ENCODE measurements at places on chromosomes 3 and 15.
A peak's percentile ranks its signal among the peaks of the same experiment; 100 is the strongest.

GRCh38 chr3:109643590-109643989 is 306.2 kb upstream of the DPPA4 start:
- DNase-seq: no peak

DNA sequence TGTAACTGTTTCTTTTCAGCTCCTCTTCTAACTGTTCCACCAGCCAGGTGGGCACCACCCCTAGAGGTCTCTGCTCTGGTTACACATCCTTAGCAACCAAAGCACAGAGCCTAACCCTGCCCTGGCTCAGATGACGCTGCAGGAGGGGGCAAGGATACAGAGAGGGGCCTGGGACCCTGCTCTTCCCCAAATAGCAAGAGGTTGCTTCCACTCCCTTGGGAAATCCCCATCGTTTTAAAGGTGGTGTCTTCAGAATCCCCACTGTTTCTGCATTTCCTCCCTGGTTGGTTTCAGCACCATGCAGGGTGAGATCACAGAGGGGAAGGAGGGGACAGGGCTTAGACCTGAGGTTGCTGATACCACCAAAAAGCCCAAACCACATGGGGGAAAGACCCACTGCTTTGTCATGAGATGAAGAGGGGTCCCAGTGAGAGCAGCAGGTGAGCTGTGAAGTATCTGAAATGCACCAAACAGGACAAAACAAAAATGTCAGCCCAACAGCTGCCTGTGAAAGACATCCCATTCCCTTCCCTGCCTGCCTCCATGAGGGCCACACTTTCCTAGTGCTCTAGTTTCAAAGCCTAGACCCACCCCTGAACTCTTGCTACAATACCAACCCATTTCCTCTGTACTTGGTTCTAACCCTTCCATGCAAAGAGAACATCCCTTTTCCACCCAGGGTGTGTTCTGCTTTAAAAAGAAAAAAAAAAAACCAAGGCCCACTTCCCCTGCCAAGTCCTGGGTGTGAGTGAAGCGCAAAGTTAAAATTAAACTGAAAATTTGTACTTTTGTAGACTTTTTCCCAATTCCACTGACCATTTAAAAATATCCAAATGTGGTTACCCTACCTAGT is 29.0 kb downstream of the ANP32A start:
- DNase-seq: peak; percentile 45

DNA sequence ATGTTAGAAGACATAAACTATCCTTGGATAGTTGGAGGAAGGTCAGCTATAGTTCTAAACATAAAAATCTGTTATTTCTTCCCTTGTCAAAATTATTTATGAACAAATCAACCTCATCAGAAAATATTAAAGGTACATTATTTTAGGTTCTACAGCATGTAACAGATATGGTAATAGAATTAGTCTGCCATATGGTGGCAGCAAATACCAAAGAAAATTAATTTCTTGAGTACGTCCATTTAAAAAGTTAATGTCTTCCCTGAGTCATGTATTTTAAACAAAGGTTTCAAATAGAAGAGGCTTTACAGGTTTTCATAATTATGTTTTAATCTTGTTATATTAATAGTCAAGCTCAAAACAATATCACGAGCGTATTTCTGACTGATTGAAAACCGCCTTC is 17.9 kb upstream of the ANKRD28 start:
- no peak for DNase-seq

GRCh38 chr15:74977599-74977998 is 17.8 kb upstream of the SCAMP5 start:
- no peak for DNase-seq

- DNase-seq: no peak
Measured at GRCh38 chr3:190076136-190076535, 44.6 kb downstream of the P3H2 start.

DNA sequence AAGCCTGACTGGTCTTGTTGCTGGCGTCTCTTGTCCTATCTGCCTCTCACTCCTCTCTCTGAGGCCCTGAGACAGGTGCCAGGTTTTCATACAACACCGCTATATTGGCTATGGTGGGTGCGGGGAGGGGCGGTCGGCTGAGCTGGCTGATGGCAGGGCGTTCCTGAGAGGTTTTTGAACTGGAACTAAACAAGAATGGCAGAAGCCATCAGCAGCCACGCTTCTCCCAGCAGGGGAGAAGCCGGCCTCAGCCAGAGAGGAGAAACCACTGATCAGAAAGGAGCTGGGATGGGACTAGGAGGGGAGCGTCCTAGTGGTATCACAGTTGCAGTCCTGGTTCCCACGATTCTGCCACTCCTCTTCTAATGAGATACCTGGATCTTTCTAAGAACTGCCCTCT is 89.9 kb upstream of the PRR23E start:
- no peak for DNase-seq

DNA sequence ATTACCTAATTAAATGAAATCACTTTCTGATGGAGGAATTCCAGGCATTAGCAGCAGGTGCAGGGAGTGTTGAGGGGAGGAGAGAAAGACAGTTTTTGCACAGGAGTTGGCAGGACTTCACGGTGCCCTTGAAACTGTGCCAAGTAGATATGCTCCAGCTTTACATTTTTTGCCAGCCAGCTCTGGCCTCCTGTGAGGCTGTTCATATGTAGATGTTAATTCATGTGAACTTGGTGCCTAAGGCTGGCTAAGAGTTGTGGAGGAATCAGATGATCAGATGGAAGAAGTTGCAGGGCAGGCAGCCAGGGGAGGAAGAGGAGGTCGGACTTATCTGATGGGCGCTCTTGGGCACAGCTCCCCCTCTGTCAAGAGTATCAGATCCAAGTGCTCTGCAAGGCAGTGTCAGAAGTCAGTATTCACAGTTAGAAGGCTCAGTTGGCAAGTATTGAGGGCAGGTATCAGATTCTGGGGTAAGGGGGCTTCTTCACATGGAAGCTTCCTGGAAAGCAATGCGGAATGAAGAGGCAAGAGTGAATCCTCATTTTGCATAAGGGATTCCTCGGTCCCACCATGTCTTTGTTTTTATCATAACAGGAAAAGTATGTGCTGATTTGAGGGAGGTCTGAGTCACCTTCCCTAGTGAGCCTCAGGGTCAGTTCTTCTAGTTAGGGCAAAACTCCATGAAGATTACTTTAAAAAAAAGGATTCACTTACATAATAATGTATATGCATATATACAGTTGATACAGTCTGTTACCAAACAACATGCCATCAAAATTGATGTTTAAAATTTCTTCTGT is 172.6 kb upstream of the UMPS start:
- no peak for DNase-seq

- DNase-seq: no peak
Measured at GRCh38 chr3:126108676-126109050, 24.7 kb upstream of the SLC41A3 start.

GRCh38 chr3:183898028-183898431 is 13.3 kb upstream of the PARL start:
- DNase-seq: no peak

- DNase-seq: no peak
Measured at GRCh38 chr3:154779571-154779970, 300.5 kb upstream of the MME start.

DNA sequence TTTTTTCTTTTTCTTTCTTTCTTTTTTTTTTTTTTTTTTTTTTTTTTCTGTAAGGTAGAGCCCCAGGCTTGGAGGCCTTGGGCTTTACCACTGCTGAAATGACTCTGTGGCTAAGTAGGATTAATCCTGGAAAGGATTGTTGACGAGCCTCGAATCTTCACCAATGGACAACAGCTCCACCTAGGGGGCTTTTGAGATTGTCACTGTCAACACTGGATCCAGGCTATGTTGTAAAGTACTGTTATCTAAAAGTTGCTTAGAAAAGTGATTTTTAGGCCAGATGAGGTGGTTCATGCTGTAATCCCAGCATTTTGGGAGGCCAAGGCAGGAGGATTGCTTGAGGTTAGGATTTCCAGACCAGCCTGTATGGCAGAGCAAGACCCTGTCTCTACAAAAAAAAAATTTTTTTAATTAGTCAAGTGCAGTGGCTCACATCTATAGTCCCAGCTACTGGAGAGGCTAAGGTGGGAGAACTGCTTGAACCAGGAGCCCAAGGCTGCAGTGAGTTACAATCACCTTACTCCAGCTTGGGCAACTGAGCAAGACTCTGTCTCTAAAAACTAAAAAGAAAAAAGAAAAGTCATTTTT is 41.6 kb downstream of the KLHL18 start:
- peak; percentile 53 for DNase-seq

DNA sequence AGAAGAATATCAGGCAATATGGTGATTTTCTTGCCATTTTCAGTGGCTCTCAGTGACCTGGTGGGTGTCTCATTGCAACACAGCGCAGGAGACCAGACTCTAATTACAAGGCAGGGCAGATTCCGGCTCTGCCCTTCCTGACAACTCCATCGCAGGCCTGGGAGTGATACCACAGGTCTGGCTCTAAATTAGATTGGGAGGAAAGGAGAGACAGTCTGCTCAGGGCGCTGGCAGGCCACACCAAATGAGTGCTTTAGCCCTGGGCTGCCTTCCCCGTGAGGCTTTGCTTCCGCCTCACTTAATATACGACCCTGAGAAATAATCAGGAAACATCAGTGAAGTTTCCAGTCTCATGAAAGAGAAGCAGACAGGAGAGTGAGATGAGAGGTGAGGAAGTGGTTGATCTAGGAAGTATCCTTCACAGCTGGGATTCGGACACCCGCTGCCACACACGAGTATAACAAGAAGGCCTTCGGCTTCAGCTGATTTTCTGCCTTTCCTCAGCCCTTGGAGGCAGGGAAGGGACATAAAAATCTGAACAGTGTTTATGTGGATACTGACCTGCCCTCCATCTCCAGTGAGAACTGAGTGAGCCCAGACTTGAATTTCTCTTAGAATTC is 73.7 kb upstream of the PROK2 start:
- DNase-seq: no peak

GRCh38 chr3:183149915-183150750 is 12.4 kb downstream of the LAMP3 start:
- no peak for DNase-seq

- DNase-seq: no peak
Measured at GRCh38 chr3:154954757-154955156, 125.4 kb upstream of the MME start.

DNA sequence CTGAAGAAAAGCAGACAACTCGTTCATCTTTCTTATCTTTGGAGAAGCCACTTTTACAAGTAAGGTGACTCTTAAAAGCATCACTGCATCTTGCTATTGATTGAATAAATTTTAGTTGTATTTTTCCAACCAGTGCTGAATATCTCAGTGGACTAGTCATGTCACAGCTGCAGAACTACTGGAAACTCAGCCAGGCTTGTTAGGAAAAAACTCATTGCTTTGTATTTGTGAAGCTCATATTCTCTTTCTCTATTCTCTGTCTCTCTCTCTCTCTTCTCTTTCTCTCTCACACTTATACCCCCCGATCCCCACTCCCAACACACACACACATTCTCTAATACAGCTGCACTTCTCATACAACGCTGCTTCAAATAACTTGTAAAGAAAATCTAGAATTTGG is 104.3 kb downstream of the WDR76 start:
- DNase-seq: no peak

GRCh38 chr3:124785973-124786372 is 55.7 kb downstream of the UMPS start:
- no peak for DNase-seq

DNA sequence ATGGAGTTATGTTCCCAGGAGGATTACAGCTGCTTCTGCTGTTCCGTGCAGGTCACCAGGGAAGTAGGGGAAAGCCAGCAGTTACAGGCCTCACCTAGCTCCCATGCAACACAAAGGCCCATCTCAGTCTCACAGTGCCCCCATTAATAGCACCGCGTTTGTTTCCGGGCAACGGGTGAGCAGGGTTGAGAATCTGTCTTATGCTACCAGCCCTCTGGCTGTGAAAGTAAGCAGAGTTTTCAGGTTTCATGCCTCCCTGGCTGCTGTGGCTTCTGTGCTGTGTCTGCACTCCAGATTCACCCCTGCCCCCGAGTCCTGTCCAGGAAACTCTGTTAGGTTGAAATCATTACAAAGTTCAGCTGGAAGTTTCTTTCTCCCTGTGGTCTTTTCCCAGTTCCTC is 254.4 kb upstream of the GPR149 start:
- no peak for DNase-seq
